ENCODE measurements at places on chromosomes 5 and 9.
A peak's percentile ranks its signal among the peaks of the same experiment; 100 is the strongest.

GRCh38 chr5:2007878-2008501, 125.3 kb upstream of the IRX4 start:
- DNase-seq, result no peak

- DNase-seq, result peak; percentile 49
Measured at GRCh38 chr9:8627976-8628679, 828.5 kb upstream of the DMAC1 start.

DNA sequence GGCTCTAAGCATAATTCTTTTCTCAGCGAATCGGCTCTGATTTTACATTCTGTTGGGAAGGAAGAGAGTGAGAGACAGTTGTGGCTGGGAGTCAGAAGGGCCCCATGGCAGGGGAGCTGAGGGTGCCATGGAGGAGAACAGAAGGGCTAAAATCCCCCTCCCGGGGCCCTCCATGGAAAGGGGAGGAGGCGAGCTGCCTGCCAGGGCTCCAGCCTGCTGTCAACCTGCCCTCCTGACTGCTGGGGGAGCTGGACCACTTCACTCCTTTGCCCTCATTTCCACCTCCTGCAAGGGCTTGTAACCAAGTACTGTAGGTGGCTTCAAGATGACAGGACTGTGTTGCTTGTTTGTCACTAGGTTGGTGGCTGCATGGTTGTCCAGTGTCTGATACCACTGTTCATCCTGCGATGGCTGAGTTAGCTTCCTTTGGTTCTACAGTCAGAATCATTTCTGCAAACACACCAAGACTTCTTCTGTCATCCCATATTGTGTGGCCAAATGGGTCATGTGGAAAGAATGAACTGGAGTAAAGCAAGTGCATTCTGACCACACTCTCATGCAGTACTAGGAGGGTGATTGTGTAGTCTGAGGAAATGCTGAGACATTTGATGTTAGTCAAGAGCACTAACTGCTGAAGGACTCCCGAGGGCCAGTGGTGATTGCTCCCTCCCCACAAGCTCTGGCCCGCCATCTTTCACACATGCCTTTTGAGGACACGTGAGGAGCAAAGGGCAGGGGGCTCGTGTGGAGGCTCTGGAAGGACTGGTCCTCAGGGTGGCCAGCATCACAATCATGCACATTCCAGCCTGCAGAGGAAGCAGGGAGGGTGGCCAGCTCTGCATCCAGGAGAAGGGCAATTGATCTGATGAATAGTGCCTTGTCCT, 307.2 kb downstream of the GADD45G start:
- no peak for DNase-seq

DNA sequence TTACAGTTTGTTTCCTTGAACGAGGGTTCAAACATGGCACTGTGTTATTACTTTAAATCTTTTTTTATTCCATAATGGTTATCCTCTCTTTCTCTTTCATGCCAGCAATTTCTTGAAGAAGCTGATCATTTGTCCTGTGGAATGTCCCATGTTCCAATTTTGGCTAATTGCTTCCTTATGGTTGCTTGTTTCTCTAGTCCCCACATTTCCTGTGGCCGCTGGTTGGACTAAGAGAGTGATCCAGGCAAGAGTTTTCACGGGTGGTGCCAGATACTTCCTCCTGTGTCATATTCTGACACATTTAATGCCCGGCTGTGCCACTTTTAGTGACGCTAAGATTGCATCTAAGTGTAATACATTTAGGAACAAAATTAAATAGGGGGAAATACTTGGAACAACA, 83.8 kb upstream of the FAM169A start:
- no peak for DNase-seq

GRCh38 chr5:54895816-54896341, 89.5 kb downstream of the ESM1 start:
- peak; percentile 36 for DNase-seq

GRCh38 chr9:27278374-27278773, 18.6 kb downstream of the EQTN start:
- no peak for DNase-seq

DNA sequence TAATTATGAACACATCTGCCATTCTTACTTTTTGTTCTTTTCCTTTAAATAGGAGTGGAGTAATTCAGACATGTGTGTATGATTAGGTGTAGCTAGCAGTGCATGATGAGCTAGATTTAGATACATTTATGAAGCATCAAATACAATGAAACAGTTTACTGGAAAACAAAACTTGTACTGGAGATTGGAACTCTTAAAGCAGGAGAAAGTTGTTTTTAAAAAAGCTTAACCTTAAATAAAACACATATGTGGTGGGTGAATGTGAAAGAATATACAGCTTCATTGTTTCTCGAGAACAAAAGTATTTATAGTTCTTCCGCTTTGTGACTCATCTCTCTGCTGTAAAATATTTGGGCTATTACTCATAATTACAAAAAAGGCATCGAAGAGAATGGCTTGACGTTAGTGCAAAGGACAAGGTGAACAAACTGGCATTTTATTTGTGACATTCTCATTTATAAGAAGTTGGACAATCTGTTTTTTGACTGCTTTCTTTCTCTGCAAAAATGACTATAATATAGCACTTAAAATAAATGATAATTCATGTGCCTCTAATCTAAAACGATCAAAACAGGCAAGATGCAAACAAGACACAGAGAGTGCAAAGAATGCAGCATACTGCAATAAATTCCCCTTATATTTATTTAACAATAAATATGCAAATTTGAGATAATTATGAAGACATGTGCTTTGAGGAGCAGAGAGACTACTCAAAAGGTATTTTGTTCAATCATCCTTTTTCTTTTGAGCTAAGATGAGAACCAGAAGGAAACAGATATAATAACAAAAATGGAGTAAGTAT, 478.8 kb downstream of the CETN3 start:
- DNase-seq, result no peak

- DNase-seq, result no peak
Measured at GRCh38 chr9:123658792-123659191, 271.1 kb downstream of the DENND1A start.

- DNase-seq, result no peak
Measured at GRCh38 chr5:137275083-137275482, 224.0 kb downstream of the SPOCK1 start.

DNA sequence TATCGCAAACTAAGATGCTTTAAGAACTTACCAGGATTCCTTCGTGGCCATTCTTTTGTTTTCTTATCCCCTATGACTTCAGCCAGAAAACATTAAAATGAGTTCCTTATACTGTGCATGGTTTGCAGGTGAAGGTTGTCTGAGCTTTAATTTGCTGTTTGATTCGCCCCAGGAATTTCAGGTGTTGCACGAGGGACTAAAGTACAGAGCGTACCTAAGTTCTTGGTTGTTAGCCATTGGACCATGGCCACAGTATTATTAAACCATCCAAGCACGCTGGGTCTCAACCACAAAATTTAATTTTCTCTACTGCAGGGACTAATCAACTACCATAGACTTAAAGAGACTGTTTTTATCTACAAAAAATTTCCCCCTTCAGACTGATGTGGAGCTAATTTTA, 208.4 kb upstream of the MPDZ start:
- DNase-seq, result no peak

DNA sequence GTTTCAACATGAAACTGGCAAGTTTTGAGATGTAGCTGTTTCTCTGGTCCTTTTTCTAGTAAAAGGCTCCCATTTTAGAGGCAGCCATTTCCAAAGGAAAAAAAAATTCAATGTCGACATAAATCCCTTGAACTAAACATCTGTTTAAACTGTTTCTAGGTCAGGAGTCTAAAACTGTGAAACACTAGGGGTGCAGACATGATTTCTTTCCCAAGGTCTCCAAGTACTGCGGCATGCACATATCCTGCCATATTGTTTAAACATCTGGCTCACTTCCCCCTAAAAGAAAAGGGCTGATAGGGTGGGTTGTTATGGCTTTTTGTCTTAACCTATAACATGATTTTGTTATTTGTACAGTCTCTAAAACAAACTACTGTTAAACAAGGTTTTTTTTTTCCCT, 51.1 kb downstream of the NFIB start:
- no peak for DNase-seq

- DNase-seq, result no peak
Measured at GRCh38 chr9:14806941-14807520, 84.5 kb upstream of the CER1 start.

GRCh38 chr9:114373960-114374730, 13.6 kb downstream of the AKNA start:
- no peak for DNase-seq

DNA sequence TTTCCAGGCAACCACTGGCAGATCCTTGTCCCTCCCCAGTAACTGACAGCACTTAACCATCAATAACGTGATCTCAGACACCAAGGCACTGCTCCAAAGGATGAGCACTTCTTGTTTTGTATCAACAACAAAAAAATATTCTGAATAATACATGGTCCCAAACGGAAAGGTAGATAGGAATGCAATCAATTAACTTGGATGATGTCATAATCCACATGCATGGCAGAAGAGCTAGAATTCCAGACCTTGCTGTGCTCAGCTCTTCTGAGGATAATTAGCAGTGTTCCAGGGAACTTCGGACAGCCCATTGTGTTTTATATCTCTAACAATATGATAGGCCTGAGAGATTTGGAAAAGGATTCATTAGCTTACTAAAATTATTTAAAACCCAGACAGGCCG, 288.4 kb upstream of the PCSK5 start:
- DNase-seq, result no peak

DNA sequence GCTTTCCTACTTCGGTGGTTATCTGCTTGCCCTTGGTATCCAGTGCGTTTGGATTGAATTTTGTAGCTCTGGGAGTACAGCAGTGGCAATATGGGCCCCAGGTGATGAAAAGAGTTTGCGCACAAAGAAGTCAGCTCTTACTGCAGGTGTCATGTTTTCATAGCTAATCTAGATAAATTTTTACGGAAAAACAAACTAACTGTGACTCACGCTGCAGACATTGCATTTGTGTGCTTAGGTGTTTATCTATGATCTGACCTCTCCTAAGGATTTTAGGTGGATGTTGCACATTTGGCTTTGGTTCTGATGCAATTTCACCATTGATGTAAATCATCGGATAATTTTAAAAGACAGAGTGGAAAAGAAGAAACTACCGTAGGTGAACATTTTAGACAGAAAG, 92.1 kb downstream of the VCAN start:
- peak; percentile 30 for DNase-seq

DNA sequence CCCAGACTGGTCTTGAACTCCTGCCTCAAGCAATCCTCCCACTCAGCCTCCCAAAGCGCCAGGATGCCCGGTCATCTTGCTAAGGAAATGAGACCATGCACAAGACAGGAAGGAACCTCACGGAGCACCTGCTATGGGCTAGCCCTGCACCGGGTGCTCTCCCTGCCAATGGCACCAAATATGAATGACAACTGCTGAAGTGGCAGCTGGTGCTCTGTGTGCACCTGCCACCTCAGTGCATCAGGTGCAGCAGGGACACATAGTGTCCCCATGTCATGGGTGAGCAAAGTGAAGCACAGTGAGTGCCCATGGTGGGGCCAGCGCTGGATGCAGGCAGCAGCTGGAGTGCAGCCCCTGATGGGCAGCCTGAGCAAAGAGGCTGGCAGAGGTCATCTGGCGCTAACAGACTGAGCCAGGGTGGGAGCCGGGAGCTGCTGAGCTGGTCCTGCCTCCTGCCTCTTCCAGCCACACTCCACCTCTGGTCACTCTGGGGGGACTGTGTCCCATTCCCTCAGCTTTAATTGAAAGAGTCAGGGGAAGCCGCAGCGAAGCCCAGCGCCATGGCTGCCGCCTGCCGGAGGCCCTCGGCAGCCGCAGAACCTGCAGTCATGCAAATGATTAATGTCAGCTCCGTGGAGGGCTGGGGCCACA, 46.4 kb downstream of the BARX1 start:
- peak; percentile 86 for DNase-seq

DNA sequence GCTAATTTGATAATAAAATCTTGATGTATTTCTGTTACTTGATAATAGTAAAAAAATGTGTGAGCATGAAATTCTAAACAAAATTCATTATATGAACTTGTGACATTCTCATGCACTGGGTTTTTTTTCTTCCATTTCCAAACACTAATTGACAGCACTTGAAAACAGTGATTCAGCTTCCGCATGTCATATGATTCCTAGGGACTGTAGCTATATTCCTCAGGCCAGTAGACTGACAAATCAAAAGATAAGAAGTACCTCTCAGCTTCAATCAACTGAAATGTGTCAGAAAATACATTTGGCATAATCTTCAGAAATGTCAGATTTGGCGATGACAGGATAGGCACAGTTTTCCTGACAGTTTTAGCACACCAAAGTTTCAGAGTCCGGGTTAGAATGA, 52.5 kb downstream of the EFNA5 start:
- no peak for DNase-seq

DNA sequence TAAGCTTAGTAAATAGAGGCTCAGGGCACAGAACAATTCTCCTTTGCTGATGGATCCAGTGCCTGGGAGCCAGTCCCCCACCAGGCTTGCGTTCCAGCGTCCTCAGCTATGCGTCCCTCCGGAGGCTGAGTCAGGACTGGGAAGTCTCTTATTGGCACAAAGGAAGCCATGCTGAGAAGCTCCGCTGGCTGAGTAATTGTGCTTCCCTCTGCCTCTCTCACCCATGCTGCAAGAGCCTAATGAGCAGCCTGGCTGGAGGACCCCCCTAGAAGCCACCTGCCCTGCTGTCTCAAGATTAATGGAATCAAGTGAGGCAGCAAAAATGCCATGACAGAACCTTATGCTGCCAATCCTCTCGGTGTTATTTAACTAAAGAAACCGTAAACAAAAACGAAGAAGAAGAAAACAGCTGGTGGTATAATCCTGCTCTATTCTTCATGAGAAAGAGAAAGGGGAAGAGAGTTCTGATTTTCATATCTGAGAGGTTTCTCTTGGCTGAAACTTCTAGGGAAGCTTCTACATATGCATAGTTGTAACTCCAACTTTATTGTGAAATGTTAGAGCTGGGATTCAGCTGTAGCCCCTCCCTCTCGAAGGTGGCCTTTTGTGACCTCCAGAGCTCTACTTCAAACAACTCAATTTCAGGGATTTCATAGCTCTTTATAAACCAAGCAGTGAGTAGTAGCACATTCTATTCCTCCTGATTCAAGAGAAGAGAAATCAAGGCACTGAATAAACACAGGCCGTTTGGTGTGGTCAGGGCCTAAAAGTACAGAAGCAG, 185.4 kb upstream of the SEMA6A start:
- no peak for DNase-seq

DNA sequence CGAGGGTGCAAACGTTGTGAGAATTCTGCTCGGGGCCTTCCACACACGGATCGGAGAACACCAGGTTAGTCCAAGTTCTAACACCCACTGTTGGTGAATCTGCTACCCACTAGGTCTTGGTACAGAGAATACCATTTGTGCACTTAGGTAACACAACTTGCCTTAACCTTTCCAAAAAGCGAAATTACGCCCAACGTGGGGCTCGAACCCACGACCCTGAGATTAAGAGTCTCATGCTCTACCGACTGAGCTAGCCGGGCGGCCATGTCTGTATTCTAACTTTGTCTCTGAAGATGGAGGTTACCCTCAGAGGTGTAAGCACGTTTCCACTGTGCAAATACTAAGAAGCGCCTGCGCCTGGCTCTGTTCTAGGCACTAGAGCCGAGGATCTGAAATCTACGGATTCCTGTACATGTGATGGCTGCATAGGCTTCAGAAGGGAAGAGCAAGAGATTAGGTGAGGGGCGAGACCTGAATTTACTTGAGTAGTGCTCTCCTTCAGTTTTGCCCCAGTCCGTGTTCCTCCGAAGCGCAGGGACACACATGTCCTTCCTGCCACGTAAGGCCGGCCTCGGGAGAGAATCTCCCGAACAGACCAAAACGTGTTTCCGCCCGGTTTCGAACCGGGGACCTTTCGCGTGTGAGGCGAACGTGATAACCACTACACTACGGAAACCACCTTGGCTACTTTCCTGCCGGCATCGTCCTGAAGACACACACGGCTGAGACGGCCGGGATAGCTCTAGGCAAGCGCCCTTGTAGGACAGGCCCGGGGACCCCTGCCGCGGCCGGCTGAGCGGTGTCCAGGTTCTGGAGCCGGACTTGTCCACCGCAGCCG, 1.1 kb upstream of the TRIM41 start:
- no peak for DNase-seq

Measured in NCI-H774 (cell line).